ENCODE measurements at places on chromosomes 16 and 17. TPM values are rescaled to one million over a fixed set of nuclear protein-coding genes. Genes with fewer than 3 reads are reported as not detected.

DNA sequence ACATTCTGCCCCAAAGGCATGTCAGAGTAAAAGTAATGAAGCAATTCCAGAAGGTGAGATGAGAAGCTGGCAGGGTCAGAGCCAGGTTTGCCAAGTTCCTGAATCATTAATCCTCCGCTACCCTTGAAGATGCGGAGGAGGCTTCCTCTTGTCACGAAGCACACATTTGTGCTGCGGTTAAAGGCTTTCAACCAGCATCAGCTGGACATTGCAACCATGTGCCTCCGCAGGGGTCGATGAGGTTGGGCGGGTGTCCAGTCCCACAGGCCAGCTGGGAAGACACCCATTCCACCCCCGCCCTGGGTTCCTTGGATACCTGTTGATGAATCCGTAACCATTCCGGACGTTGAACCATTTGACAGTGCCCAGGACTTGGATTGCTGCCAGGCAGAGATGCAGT is 1.3 kb downstream of the YBX2 start:
- no peak for DNase-seq

DNA sequence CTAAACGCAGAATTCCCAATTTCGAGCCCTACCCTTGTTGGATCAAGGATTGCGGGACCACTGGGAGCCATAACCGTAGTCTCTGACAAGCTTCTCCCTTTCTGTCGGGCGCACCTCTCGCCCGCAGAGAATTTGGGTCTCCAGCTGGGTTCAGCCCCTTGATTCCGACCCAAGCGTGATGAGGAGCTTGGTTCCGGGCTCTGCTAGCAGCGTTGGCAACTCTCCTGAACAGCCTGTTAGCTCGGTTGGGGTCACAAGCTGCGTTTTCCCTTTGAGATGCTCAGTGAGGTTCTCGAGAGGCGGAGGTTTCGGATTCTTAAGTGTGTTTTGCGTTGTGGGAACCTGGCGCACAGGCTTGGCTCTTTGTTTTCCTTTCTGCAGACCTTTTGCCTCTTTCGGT is 655 bp downstream of the ATXN1L start:
- peak; percentile 47 for DNase-seq

GRCh38 chr17:65901394-65901793 is 290.5 kb downstream of the CEP112 start:
- no peak for DNase-seq

GRCh38 chr17:74526681-74527080 is 4.6 kb downstream of the CD300LB start:
- peak; percentile 31 for DNase-seq

The MYH8 gene
- not detected for total RNA-seq

The SMCR8 gene
- total RNA-seq = 27.5 TPM

The PDILT gene
- total RNA-seq = not detected

The CHST4 gene
- not detected for total RNA-seq
